Right renal pelvis (tissue), 4 donors: ENCODE measurements at places on chromosomes 16 and 17. TPM values are rescaled to one million over a fixed set of nuclear protein-coding genes. Genes with fewer than 3 reads are reported as not detected.

The BRICD5 gene
- 4.1 TPM for polyA plus RNA-seq

The PLA2G10 gene
- 0.20 TPM for polyA plus RNA-seq

The ZG16 gene
- polyA plus RNA-seq, result not detected

GRCh38 chr17:70261170-70261569 is 91.8 kb downstream of the KCNJ2 start:
- DNase-seq, result no peak

DNA sequence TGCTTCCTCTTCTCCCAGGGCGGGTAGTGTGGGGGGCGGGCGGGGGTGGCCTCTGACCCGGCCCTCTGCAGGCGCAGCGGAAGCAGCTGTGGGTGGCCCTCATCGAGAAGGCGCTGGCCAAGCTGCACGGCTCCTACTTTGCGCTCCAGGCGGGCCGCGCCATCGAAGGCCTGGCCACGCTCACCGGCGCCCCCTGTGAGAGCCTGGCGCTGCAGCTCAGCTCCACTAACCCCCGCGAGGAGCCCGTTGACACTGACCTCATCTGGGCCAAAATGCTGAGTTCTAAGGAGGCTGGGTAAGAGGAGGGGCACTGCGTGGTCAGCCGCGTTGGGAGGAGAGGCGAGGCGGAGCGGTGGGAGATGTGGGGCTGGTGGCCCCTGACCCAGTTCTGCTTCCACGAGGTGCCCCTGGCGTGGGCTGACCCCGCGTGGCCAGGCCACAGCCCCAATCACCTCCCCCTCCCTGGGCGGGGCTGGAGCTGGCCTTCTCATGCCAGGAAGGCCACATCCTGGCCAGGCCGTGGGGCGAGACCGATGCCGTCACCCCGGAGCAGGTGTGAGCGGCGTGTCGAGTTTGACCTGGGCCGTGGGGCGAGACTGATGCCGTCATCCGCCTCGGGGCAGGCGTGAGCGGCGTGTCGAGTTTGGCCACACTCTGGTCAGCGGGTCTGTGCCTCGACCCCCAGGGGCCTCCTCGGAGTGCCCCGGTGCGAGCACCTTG is 10.5 kb upstream of the PRR35 start:
- DNase-seq, result no peak
